ENCODE measurements at places on chromosomes 4 and X.

DNA sequence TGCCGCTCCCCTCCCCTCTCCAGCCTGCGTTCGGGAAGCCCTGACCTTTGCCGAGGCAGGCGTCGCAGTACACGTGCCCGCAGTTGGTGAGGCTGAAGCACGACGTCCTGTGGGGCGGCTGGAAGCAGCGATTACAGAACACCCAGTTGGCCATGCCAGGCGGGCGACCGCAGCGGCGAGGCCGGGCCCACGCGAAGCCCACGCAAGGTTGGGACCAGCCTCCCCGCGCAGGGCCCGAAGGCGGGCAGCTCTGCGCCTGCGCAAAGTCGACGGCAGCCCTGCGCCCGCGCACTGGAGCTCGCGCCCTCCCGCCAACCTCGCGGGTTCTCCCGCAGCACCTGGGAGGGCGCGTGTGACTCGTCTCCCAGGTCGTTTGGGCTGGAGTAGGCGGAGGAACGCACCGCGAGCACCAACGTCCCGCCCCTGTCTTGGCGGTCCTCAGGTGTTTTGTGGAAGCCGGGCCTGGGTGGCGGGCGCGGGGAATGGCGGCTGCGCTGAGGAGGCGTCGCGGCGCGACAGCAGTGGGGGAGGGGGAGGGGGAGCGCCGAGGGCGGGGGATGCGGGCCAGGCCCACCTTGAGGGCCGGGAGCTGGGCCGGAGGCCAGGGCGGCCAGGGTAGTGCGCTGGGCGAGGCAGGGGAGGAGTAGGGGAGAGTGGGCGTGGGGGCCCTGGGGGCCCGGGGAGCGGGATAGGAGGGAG, at the start of gene RNF212:
Gene RNF212, minus strand, starts transcription at position 254 of the 699 bp plus-strand sequence. Its CDS starts 100 bp downstream, at position 154.
- H3K36me3 ChIP-seq, result no peaks in the 10 kb centered on the region
- DNase-seq, result peak; percentile 85
- H3K27me3 ChIP-seq, result peaks cover 78% of the 10 kb centered on the region
- H3K27ac ChIP-seq, result no peak within 1 kb of the TSS
- H3K4me1 ChIP-seq, result no peaks in the 10 kb centered on the region

- H3K4me1 ChIP-seq, result peaks cover 39% of the 10 kb centered on the region
- DNase-seq, result no peak
- H3K27ac ChIP-seq, result no peak overlapping the region
- H3K27me3 ChIP-seq, result no peaks in the 10 kb centered on the region
Observed at GRCh38 chr4:38606587-38606905, 57.5 kb upstream of the KLF3 start.

DNA sequence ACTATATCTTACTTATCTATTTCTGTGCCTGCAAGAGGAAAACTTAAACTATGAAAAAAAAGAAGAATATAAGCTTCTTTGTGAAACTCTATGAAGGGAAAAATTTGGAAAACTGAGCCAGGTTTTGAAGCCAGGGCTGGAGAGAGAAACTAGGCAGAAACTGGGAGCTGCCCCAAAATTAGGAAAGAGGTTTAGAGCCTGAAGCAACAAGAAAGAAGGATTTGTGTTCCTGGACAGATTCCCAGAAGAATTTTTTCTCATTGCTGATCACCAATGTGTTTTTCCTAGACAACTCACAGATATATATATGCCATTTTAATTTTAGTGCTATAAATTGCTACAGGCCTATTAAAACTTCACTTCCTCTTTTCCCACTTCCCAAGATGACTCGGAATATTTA, 245.0 kb upstream of the GEMIN8 start:
- no peak overlapping the region for H3K4me3 ChIP-seq
- H3K4me1 ChIP-seq, result no peaks in the 10 kb centered on the region
- no peaks in the 10 kb centered on the region for H3K27me3 ChIP-seq
- no peak overlapping the region for H3K27ac ChIP-seq
- H3K36me3 ChIP-seq, result no peaks in the 10 kb centered on the region

DNA sequence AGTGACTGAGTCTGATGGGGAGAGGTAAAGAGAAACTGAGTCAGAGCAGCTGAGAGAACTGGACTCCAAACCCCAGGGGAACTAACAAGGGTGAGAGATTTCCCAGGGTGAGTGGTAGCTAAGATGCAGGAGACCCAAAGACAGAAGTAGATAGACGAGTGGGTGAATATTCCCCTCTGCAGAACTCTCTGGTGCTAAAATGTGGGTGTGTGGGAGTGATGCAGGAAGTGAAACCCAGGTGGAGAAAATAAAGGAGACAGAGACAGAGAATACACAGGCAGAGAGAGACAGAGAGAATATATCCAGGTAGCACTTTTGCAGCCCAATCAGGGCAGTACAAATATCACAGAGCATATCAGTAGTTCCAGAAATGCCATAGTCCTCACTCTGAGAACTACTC, 212.5 kb upstream of the ZIC3 start:
- no peak for DNase-seq
- no peaks in the 10 kb centered on the region for H3K36me3 ChIP-seq
- H3K4me3 ChIP-seq, result no peak overlapping the region
- no peaks in the 10 kb centered on the region for H3K4me1 ChIP-seq
- H3K27me3 ChIP-seq, result no peaks in the 10 kb centered on the region
- no peak overlapping the region for H3K27ac ChIP-seq

DNA sequence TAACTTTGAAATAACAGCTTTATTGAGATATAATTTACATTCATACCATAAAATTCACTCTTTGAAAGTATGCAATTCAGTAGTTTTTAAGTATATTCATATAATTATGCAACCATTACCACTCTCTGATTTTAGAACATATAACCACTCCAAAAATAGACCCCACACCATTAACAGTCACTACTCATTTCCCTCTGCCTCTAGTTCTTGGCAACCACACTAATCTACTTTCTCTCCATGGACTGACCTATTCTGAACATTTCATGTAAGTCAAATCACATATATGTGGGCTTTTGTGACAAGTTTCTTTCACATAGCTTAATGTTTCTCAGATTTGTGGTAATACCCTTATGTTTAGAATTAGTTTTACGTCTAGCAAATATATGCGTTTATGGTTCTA, 19.5 kb upstream of the GLRA3 start:
- no peaks in the 10 kb centered on the region for H3K4me1 ChIP-seq
- H3K4me3 ChIP-seq, result no peak overlapping the region
- no peak overlapping the region for H3K27ac ChIP-seq
- H3K36me3 ChIP-seq, result no peaks in the 10 kb centered on the region
- no peaks in the 10 kb centered on the region for H3K27me3 ChIP-seq

DNA sequence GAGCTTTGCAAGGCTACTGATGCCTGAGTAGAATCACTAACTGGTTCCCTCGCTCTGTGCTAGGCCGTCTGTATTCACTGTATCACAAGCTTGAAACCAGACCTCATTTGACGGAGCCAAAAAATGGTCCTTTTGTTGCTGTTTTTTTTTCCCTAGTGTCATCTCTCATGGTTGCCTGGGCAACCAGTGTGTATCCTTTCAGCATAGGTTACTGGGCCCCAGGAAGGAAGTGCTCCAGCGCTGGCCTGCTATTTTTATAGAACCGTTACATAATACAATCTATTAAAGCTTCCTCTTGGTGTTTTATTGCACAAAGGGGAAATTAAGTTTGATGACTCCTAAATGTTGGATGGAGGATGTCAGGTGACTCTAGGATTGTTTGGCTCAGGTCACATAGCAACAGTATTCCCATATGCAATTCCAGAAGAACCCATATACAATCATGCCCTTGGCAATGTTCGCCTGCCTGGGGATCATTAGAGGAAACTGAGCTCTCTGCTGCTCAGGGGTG, 220.4 kb downstream of the SPRY1 start:
- H3K4me1 ChIP-seq, result peaks cover 26% of the 10 kb centered on the region
- H3K27ac ChIP-seq, result no peak overlapping the region
- no peak overlapping the region for H3K4me3 ChIP-seq
- DNase-seq, result peak; percentile 28

DNA sequence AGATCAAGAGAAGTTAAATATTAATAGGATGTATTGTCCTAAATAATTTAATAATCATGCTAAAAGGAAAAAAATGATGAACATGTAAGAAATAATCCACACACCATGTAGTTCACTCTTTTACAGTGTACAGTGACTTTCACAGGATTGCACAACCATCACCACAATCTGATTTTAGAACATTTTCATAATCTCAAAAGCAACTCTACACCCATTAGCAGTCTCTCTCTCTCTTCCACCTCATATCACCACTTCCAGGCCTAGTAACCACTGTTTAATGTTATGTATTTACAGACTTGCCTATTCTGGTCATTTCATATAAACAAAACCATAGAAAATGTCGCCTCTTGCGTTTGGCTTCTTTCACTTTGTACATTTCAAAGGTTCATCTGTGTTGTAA, 153.4 kb downstream of the FSTL5 start:
- DNase-seq, result no peak
- H3K27me3 ChIP-seq, result no peaks in the 10 kb centered on the region
- H3K36me3 ChIP-seq, result no peaks in the 10 kb centered on the region
- no peak overlapping the region for H3K4me3 ChIP-seq

- no peaks in the 10 kb centered on the region for H3K36me3 ChIP-seq
- H3K27me3 ChIP-seq, result no peaks in the 10 kb centered on the region
- H3K4me3 ChIP-seq, result no peak overlapping the region
- DNase-seq, result no peak
- H3K4me1 ChIP-seq, result no peaks in the 10 kb centered on the region
Observed at GRCh38 chrX:9846631-9847030, 60.4 kb downstream of the SHROOM2 start.

DNA sequence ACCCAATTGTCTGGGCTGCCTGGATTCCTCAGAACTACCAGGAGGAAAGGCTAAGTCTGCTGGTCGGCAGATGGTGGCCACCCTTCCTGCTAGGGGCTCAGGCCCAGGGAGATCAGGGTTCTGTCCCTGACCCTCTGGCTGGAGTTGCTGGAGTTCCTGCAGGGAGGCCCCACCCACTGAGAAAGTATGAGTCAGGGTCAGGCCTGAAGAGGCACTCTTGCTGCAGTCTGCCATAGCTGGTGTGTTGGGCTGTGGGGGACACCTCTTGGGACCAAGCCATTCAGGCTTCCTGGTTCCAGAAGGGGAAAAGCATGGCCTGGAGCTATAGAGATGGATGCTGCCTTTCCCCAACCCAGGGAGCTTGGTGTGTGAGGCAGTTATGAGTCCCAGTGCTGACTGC, 40.4 kb upstream of the PCDH18 start:
- H3K36me3 ChIP-seq, result no peaks in the 10 kb centered on the region
- H3K27ac ChIP-seq, result no peak overlapping the region
- H3K4me1 ChIP-seq, result no peaks in the 10 kb centered on the region
- no peaks in the 10 kb centered on the region for H3K27me3 ChIP-seq

GRCh38 chr4:140943486-140944198, 187.5 kb upstream of the TBC1D9 start:
- no peak for DNase-seq
- no peaks in the 10 kb centered on the region for H3K36me3 ChIP-seq
- H3K4me3 ChIP-seq, result no peak overlapping the region
- no peaks in the 10 kb centered on the region for H3K4me1 ChIP-seq
- H3K27ac ChIP-seq, result no peak overlapping the region

- no peaks in the 10 kb centered on the region for H3K27me3 ChIP-seq
- H3K4me3 ChIP-seq, result no peak overlapping the region
- DNase-seq, result no peak
- H3K4me1 ChIP-seq, result no peaks in the 10 kb centered on the region
- H3K27ac ChIP-seq, result no peak overlapping the region
Observed at GRCh38 chrX:139121616-139122286, 408.8 kb upstream of the F9 start.

GRCh38 chrX:48933757-48934156, 14.9 kb upstream of the PIM2 start:
- DNase-seq, result no peak
- no peaks in the 10 kb centered on the region for H3K27me3 ChIP-seq
- H3K27ac ChIP-seq, result no peak overlapping the region
- peaks cover 42% of the 10 kb centered on the region for H3K4me1 ChIP-seq

DNA sequence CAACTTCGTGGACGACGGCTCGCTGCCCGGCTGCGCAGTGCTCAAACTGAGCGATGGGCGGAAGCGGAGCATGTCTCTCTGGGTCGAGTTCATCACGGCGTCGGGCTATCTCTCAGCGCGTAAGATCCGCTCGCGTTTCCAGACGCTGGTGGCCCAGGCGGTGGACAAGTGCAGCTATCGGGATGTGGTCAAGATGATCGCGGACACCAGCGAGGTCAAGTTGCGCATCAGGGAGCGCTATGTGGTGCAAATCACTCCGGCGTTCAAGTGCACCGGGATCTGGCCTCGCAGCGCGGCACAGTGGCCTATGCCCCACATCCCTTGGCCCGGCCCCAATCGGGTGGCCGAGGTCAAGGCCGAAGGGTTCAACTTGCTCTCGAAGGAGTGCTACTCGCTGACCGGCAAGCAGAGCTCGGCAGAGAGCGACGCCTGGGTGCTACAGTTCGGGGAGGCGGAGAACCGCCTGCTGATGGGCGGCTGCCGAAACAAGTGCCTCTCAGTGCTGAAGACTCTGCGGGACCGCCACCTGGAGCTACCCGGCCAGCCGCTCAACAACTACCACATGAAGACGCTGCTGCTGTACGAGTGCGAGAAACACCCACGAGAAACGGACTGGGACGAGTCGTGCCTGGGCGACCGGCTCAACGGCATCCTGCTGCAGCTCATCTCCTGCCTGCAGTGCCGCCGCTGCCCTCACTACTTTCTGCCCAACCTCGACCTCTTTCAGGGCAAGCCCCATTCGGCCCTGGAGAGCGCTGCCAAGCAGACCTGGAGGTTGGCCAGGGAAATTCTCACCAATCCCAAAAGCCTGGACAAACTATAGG, 1.5 kb downstream of the MAB21L2 start:
- DNase-seq, result no peak
- H3K27ac ChIP-seq, result no peak overlapping the region
- H3K4me3 ChIP-seq, result peak overlapping the region; percentile 23
- no peaks in the 10 kb centered on the region for H3K27me3 ChIP-seq
- H3K36me3 ChIP-seq, result peaks cover 17% of the 10 kb centered on the region
- H3K4me1 ChIP-seq, result no peaks in the 10 kb centered on the region

DNA sequence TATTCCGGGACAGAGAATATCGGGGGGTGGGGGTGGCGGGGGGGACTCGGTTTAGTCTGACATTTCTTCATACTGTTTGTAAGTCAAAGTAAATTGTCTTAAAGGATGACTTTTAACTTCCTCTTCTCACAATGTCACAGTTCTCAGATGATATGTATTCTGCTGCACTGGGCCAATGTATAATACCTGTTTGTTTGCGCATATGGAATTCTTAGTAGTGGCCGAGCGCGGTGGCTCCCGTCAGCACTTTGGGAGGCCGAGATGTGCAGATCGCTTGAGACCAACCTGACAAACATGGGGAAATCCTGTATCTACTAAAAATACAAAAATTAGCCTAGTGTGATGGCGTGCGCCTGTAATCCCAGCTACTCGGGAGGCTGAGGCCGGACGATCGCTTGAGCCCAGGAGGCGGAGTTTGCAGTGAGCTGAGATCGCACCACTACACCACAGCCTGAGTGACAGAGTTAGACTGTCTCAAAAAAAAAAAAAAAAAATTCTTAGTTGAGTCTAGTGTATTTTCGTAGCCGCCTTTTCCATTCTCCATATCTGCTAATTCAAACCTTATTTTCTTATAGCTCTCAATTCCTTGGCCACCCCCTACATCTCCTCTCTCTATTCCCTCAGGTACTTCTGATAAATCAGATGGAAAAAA, 851 bp downstream of the POLR2B start:
- no peaks in the 10 kb centered on the region for H3K36me3 ChIP-seq
- no peak for DNase-seq
- H3K27ac ChIP-seq, result peak overlapping the region; percentile 92

Measured in left lung (tissue), 14 donors.